DMS53 (cell line): ENCODE measurements at places on chromosomes 3 and 15.

DNA sequence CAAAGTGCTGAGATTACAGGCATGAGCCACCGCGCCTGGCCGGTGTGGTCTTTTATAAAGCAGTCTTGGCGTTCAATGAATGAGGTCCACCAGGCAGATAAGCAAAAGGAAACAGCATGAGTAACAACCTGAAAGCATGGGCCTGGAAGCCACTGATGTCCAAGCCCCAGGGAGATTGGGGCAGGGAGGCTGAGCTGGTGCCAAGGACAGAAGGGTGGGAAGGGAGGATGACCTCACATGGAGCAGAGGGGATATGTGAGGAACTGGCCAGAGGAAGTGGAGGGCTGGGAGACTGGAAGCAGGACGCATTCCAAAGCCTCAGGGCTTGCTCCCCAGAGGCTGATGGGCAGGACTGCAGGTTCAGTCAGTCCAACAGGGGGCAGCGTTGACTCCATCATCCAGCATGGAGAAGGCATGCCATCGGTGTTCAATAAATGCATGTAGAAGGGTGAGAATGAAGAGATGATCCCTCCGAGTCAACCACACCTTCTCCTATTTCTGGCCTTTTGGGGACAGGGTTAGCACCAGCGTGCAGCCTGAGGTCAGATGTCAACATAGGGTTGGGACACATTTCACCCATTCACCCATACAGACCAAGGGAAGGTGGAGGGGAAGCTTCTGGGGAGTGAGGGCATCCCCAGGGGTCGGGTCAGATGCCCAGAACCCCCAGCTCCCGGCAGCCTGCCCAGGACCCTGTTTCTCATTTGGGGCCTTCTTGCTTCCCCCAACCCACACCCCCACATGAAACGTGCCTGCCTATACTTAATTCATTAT, 14.8 kb downstream of the MYL3 start:
- DNase-seq: peak; percentile 5

DNA sequence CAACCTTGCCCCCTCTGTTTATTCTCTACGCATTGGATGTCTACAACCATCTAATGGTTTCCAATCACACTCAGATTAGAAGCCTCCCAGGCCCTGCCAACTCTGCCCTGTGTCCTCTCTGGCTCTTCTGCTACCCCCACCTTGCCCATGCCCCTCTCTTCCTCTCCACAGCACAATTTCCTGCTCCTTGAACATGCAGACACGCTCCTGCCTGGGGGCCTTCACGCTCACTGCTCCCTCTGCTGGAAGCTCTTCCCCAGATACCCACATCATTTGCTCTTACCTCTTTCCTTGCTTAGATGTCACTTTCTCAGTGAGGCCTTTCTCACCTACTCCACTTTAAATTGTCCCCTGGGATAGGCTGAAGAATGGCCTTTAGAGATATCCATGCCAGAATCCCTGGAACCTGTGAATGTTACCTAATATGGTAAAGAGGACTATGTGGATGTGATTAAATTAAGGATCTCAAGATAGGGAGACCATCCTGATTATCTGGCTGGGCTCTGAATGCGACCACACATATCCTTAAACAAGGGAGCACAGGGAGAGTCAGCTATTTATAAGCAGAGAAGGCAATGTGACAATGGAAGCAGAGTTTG, 9.9 kb downstream of the KY start:
- DNase-seq: peak; percentile 56

GRCh38 chr3:50100386-50100785, 11.7 kb downstream of the RBM5 start:
- DNase-seq: no peak

DNA sequence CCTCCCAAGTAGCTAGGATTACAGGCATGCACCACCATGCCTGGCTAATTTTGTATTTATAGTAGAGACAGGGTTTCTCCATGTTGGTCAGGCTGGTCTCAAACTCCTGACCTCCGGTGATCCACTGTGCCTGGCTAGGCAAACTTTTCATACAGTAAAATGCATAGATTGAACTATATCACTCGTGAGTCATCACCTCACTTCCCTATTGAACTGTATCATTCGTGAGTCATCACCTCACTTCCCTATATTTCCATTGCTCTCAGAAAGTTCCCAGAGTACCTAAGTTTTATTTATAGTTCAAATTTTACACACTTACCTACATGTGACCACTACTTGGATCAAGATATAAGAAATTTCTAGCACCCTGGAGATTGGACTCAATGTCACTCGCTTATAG, 73.6 kb upstream of the ACAD9 start:
- DNase-seq: no peak

DNA sequence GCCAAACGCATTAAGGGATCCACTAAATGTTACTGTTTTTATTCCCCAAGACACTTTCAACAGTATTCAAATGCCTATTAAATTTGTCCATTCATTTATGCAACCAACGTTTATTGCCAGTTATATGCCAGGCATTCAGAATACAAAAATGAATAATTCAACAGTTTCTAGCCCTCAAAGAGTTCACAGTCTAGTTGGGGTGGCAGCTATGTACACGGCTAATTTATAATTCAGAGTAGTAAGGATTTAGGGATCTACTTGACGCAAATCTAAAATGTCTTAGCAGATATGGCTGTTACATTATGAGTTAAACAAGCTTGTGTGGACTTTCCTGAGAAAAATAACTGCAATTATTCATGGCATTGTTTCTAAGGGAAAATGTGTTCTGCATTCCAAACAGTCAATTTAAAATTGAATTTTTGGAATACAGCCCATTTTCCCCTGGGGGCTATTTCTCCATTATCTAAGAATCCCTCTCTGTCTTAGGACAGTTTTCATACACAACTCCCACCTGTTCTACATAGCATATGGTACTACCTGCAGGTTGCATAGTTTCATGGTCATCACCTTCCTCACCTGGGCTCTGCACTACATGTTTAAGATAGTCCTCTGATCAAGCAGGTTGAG, 11.5 kb upstream of the MSL2 start:
- DNase-seq: no peak

DNA sequence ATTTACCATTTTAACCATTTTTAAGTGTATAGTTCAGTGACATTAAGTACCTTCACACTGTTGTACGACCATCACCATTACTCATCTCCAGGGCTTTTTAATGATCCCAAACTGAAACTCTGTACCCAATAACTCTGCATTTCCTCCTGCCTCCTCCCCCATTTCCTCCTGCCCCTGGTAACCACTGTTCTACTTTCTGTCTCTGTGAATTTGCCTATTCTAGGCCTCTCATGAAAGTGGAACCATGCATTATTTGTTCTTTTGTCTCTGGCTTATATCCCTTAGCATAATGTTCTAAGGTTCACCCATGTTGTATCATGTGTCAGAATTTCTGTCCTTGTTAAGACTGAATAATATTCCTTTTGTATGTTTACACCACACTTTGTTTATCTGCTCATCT, 154.2 kb downstream of the MECOM start:
- no peak for DNase-seq

GRCh38 chr15:92901995-92902394, 1.9 kb downstream of the CHD2 start:
- no peak for DNase-seq
